ENCODE measurements at places on chromosomes 6 and 20.

DNA sequence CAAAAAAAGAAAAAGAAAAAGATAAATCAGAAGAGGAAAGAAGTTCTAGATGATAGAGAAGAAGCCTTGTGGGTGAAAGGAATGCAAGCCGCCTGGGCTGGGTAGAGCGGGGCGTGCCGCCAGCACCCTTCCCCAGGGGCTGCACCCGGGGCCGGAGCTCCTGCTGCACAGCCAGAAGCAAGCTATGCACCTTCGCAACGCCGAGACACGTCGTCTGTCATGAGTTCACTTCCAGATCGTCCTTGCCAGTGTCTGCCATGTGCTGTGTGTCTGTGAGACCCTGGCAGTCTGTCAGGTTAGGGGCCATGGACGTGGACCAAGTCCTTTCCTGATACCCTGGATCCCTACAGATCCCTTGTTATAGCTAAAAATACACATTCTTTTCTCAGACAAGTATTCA, 25.5 kb upstream of the ADRM1 start:
- DNase-seq: no peak

DNA sequence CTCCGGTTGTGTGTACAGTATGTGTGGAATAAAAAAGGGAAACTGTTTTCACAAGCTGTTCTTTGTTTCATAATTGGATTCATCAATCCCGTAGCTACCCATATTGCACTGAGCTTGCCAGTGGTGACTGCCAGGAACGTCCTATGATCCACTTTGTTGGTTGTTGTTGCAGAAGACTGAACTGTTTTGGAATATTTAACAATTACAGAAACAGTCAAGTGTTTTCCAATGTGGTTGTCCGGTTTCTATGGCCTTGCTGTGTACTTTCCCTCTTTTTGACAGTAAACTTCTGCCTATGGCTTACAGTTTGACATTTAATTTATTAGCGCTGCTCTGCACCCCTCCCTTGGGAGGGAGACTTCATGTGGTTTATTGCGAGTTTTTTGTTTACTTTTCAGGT, 141.2 kb downstream of the DTNBP1 start:
- DNase-seq: no peak

- DNase-seq: no peak
These were observed 6.3 kb downstream of the BMP6 start for GRCh38 chr6:7732228-7732627.

DNA sequence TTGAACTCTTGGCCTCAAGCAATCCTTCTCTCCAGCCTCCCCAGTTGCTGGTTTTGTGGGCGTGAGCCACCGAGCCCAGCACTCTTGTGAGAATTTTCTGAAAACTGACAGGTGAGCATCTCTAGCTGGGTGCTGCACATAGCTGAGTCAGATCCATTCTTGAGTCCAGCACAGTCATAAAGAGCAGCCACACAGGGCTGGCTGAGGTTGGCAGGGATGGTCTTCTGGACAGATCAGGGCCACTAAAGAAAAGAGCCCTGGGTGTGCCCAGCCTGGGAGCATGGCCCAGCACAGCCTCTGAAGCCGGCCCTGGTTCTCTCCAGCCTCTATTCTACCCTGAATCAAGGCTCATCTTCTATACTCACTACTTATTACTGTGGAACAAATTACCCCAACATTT, 11.5 kb downstream of the DLGAP4 start:
- no peak for DNase-seq

Measured in CD8-positive, alpha-beta T cell (primary cell).